ENCODE measurements at places on chromosomes 2 and 18.

- no peak for DNase-seq
Measured at GRCh38 chr18:45738660-45739059, 14.7 kb downstream of the SLC14A1 start.

GRCh38 chr2:64203131-64203857 lies 59.1 kb upstream of the PELI1 start:
- no peak for DNase-seq

GRCh38 chr18:60593249-60593648 lies 220.7 kb upstream of the MC4R start:
- DNase-seq = no peak

DNA sequence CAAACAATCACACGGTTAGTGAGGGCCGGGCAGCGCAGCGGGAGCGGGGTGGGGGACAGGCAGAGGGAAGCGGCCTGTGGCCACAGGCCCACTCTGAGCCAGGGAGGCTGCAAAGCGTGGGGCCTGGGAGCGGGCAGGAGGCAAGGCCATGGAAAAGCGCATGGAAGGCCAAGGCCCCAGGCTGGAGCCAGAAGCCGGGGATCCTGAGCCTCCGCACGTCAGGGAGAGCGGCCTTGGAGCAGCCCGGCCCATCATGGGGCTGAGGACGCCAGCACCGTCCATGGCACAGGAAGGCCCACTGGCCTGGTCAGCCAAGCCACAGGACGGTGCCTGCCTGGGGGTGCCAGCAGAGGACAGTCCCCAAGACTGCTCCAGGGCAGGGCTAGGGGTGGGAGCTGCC lies 43.1 kb downstream of the AQP12A start:
- no peak for DNase-seq

DNA sequence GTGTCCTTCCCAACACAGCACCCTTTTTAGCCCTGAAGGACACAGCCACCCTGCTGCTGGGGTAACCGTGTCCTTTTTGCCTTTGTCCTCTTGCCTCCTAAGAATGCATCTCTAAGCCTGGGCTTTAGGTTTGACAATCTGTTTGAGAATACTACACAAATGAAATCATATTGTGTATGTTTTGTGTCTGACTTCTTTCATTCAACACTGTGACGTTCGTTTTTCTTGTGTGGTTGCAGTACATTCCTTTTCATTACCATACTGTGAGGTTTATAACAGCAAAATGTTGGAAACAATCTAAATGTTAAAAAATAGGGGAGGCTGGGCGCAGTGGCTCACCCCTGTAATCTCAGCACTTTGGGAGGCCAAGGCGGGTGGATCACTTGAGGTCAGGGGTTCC lies 11.2 kb downstream of the ASPRV1 start:
- no peak for DNase-seq

GRCh38 chr2:81644189-81644588 lies 1339.6 kb upstream of the LRRTM1 start:
- no peak for DNase-seq

DNA sequence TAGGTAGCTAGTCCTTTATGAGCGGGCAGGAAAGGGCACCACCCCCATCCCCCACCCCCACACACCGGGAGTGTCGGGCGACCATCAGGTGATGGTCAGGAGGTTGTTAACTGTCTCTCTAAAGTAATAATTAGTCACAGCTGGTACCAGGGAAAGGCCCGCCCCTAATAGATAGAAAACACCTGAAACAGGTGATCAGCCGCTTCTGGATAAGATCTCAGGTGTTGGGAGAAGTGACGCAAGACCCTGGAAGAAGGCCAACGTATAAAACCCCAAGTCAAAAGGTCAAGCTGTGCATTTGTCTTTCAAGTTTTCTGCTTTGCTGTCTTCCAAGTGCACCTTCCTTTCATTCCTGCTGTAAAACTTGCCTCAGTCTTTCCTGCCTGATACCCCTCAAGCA lies 59.6 kb upstream of the LINC00305 start:
- peak; percentile 89 for DNase-seq

DNA sequence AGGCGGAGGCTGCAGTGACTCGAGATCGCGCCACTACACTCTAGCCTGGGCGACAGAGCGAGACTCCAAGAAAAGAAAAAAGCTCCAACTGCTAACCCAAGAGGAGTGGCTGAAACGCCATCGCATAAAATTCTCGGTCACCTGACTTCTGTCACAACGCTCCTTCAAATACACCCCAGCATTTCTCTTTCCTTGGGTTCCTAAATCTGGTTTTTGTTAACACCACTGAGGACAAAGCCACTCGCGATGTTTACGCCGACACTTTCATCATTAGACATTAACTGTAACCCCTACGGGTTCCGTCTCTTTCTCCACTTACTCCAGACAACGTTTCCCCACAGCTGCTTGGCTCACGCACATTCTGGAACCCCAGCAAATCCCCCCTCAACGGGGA lies 679 bp downstream of the CLK1 start:
- peak; percentile 35 for DNase-seq

DNA sequence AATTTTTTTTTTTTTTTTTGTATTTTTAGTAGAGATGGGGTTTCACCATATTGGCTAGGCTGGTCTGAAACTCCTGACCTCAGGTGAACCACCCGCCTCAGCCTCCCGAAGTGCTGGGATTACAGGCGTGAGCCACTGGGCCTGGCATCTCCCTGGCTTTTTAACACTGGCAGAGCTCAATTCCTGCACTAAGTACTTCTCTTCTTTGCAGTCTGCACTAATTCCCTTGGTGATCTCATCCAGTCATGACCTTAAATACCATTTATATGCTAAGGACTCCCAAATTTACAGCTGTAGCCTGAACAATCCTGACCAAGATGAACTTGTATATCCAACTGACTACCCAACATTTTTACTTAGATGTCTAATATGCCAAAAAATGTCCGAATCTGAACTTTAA lies 10.2 kb downstream of the PREPL start:
- no peak for DNase-seq

DNA sequence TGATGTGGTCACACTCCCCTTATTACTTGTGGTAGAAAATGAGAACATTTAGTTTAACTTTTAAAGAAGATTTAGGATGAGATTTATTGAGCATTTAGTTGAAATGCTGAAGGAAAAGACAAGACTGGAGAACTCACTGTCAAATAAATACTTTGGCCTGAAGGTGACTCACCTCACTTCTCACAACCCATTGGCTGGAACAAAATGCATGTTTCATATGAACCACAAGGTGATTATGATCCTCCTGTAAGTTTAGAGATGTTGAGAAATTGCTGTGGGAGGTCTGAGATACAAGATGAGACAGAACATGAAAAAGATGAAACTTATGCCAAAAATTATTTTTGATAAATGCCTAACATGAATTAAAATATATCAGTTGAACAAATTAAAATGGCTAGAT lies 1004.5 kb downstream of the SOCS6 start:
- DNase-seq = no peak

DNA sequence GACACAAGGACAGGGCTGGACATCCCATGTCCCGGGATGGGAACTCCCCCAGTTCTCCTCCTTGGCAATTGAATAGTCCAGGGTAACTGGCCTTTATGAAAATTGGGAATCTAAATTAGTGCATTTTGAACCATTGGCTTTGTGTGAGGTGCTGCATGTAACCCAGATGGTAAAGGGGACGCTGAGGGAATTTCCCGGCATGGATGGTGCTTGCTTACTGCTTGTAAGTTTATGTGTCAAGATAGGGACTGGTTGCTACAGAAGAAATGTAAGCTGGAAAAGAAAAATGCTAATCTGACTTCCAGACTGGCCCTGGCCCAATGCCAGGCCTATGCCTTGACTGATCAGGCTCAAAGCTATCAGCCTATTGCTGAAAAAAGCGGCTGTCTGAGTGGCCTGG lies 1096.7 kb upstream of the DDX18 start:
- no peak for DNase-seq

DNA sequence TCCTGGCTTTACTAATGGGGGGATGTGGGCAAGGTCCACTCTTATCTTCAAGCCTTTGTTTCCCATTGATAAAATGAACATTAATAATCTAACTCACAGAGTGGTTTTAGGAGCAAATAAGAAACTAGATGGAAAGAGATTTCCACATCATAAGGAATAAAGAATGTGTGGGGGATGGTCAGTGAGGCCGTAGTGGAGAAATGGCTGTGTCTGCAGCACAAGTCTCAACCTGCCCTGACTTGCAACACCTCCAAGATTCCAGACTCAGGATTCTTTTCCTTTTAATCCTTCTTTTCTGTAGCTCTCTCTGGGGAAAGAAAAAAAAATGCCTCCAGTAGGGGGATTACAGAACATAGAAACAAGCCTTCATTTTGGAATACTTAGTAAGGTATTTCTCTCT lies 124.2 kb upstream of the MEX3C start:
- no peak for DNase-seq

- DNase-seq = no peak
Measured at GRCh38 chr2:223621901-223622300, 19.7 kb upstream of the SCG2 start.

DNA sequence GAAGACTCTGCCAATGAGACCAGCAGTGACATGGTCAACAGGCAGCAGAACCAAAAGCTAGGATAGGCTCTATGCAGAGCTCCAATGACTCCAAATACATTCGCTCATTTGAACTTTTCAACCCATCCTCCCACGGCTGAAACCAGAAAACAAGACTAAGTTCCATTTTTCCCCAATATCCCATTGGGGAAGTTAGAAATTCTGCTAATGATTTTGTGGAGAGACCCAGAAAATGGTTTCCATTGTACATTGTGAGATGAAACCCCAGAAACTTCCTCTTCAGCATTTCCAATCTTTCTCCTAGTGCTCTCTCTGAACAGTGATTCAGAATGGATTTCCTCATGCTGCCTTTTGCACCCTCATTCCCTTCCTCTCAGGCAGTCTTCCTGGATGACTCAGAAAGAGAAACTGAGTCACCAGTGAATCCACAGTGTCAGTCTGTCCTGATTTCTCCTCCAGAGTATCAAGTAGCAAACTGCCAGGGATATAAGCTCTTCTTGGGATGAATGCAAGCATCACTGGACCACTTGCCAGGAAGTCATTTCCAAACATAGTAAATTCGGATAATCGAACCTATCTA lies 467.7 kb upstream of the ID2 start:
- no peak for DNase-seq

GRCh38 chr18:34491719-34492118 lies 218.4 kb upstream of the DTNA start:
- peak; percentile 17 for DNase-seq

DNA sequence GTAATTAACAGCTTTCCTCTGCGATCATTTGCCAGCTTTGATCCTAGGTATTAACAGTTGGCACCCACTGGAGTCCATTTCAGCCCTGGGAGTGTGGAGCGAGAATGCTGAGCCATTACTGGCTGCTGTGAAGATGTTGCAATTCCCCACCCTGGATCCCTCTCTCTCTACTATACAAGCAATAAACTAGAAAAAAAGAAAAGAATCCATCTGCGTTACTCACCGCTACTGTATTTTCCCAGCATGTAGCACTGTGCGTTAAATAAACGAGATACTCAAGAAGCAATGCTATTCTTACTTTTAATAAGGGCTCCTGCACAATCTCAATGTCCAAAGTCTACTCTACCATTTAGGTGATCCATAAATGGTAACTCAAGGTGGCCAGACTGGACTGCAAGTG lies 8.5 kb downstream of the RTTN start:
- DNase-seq = no peak

DNA sequence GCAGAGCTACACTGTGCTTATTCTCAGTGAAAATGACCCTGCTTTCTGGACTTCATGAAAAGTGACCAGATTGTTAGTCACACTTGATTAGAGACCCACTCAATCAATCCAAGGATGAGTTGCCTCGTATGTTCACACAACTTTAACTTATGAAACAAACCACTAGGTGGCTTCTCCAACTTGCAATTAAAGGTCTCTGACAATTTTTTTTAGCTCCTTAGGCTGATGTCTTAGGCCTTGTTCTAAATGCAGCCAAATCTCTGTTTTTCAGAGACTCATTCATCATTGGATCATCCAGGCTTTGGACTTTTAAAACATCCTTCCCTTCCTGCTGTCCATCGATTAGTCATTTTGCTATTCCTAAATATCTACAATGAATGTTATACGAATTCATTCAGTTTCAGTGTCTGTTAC lies 63.4 kb downstream of the MREG start:
- peak; percentile 6 for DNase-seq

- no peak for DNase-seq
Measured at GRCh38 chr2:37361216-37361815, 16.9 kb downstream of the QPCT start.

DNA sequence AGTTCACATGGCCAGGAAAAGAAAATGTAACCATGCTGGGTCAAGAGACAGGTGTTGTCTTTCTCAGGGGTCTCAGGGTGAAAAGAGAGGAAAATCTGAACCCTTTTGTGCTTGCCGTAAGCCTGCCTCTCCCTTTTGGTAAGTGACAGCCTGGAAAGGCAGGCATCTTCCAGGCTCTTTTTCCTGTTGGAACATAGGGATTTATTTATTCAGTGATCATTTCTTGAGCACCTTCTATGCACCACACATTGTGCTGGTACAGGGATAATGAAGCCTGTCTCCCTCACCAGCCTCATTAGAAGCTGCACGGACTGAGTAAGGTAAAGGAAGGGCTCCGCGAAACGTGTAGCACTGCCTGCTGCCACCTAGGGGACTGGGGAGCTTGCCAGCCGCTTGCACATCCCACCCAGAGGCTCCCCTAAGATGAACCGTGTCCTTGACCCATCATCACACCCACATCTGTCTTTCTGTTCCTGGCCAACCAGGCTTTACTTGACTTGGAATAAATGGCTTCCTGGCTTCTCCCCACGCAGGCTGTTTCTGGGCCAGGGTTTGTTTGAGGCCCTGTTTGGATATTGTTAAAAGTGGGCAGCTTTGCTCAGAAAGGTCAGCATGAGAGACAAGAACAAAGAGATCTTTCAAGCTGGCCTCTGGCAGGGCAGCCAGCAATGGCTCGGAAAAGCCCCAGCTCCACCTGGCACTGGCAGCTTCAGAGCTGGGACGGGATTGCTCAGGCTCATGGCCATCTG lies 73.3 kb upstream of the MCFD2 start:
- no peak for DNase-seq

DNA sequence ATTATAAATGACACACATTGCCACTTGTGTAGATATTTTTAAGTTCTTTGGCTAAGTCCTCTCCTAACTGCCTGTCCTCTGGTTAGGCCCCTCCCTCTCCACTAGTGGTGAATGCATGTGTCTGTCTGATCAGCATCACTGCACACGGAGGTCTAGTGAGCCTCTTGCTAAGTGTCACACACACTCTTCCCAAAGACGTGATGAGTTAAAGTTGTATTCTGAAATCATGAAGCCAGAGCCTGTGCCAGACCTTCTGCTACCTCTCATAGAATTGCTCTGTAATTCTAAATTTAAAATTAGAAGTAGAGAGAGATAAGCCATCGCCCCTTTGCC lies 41.3 kb downstream of the RALB start:
- no peak for DNase-seq

Data from NCI-H146 (cell line).